Stimulated activated CD4-positive, alpha-beta T cell treated with anti-CD3 and anti-CD28 coated beads, Interleukin-15, amount 100 ng/mL, for 24 hours (primary cell): ENCODE measurements at places on chromosomes 12 and 14.

DNA sequence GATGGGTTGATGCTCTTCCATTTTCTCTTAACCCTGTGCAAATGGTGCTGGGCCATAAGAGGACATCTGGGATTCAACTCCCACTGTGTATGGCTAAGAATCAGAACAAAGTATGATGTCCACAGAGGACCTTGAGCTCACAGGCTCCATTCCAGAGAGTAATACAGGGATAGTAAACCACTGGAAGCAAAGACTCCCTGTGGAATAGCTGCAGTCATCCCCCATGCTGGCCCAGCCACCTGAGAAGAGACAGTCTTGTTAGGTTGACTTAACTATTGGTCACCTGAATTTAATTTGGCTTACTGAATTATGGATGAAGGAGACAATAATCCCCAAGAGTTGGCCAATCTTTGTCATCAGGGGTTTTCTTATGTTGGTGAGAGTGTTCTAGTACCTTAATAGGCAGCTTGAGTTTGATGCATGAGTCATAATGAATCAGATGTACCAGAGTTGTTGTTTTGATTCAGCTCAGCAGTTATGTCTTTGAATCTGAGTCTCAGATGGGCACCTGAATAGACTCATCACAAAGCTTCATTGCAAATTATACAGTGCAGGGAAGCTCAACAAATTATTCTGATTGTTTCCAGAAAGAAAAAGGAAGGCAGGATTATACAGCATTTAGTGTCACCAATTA is 122.7 kb downstream of the SSPN start:
- no peak for DNase-seq

GRCh38 chr12:115194857-115195256 is 510.9 kb upstream of the TBX3 start:
- DNase-seq, result no peak

- DNase-seq, result no peak
Measured at GRCh38 chr14:106235356-106236159, 709.2 kb downstream of the TMEM121 start.

DNA sequence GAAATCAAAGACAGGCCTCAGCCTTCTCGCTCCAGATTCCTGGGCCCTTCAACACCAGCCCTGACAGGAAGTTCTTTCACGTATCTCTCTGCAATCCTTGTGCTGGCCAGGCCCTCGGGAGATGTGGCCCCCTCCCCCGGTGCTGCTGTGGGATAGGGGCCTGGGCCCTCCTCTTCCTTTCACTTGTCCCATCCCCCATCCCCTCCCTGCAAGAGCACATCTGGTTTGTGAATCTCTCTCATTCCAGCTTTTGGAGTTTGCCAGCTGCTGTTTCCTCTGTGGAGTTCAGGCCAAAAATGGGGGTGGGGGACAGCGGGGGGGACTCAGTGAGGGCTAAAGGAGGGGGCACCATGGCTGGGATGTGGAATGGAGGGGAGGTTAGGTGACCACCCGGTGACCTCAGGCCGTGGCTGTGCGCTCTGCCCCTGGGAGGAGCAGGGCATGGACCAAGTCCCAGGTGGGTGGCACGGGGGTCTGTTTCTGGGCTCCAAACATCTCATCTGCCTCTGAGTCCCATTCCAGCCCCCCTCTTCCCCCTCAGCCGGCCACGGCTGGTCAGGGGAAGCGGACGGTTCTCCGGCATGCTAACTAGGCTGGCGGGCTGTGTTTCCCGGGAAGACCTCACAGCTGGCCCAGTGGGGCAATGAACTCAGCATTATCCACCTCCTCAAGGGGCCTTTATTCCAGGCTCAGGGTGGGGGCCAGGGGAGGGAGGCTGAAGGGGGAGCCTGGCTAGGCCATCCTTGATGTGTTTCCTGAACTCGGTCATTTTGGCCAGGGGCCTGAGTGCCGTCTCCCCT is 7.4 kb downstream of the LRP1 start:
- DNase-seq, result no peak

DNA sequence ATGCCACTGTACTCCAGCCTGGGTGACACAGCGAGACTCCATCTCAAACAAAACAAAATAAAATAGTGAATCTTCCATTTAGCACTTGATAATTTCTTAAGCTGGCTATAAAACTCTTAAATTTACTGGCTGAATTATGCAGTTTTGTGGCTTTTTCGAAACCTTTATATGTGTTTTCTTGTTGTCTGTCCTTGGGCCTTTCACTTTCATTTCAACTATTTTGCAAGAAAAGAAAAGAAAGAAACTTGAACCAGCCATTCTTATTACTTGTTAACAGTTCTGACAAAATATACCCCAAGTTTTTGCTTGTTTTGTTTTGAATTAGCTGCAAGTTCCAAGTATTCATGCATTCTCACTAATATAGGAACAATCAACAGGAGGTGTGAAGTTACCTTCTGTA is 42.8 kb downstream of the PRICKLE1 start:
- DNase-seq, result no peak

- DNase-seq, result peak; percentile 2
Measured at GRCh38 chr14:23829736-23830471, 123.7 kb upstream of the DHRS4 start.

DNA sequence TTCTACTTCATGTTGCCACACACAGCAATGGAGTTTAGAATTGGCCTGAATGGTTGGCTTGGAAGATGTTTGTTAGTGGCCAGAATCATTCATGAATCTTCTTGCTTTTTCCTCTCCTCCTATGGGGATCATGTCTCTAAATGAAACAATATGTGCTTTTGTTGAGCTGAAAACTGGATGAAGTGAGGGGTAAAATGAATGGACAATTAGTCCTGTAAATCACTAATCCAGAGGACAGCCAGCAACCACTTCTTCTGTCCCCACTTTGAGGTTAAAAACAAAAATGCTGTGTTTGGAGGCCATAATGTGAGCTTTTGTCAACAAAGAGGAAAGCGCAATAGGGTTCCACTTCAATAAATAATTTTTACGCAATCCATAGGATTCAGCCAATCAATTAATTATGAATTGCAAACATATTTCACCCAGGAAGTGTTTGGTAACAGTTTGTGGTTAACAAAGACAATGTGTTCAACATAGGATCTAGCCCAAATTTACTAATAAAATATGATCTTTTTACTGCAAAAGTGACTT is 30.3 kb upstream of the AMIGO2 start:
- DNase-seq, result no peak

DNA sequence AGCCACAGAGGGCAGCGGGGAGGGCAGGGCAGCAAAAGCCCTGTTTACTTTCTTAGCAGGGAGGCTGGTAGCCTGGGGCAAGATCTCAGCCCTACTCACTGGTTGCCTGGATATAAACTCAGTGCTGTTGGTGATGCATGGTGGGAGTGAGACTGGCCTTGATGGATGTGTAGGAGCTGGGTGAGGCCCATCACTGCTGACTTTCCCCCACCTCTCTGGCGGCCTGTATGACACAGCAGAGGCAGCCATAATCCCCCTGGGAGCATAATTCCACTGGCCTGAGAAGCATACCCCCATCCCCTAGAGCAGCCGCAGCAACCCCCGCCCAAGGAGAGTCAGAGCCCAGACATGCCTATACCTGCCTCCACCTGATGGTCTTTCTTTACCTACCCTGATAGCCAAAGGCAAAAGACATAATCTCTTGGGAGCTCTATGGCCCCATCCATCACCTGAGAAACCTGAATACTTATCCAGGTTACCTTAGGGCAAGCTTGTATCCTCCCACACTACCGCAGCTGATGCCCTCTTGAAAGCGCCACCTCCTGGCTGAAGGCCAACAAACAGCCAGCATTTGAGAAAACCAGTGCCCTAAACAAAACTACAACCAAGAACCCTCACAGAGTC is 59.3 kb downstream of the DNAI7 start:
- peak; percentile 37 for DNase-seq

DNA sequence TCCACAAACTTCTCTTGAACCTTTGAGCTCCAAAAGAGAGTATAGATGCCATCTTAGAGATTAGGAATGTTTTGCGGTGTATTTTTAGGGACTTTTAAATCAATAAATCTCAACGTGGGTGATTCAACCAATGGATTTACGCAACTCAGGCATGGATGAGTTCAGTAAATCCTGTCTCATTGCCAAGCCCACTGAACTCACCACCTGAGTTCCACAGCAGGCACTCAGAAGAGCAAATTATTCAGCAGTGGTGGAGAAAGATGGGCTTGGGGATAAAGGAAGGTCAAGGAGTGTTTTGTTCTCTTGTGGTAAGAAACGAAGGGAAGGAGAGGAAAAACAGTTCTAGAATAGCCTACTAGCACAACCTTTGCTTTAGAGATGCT is 68.7 kb upstream of the HMGA2 start:
- DNase-seq, result no peak

- no peak for DNase-seq
Measured at GRCh38 chr12:52198454-52199215, 6.8 kb upstream of the KRT80 start.

DNA sequence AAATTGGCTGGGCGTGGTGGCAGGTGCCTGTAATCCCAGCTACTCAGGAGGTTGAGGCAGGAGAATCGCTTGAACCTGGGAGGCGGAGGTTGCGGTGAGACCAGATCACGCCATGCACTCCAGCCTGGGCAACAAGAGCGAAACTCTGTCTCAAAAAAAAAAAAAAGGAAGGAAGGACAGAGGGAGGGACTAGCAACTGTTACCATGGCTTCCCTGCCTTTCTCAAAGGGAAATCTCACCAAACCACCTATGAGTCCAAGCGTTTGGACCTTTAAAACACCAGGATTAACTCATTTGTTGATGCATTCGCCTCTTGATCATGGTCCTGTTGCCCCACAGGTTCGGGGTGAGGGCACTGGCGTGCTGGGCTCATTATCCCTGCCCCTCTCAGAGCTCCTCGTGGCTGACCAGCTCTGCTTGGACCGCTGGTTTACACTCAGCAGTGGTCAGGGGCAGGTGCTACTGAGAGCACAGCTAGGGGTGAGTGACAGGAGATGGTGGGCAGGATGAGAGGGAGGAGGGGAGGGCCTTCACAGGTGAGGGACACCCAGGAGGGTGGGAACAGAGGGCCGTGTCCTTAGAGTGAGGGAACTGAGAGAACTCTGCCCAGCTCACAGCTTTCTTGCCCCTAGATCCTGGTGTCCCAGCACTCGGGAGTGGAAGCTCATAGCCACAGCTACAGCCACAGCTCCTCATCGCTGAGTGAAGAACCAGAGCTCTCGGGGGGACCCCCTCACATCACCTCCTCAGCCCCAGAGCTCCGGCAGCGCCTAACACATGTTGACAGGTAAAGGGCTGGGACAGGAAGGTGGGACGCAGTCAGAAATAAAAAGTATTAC is 10.2 kb upstream of the MYL6B start:
- DNase-seq, result no peak

DNA sequence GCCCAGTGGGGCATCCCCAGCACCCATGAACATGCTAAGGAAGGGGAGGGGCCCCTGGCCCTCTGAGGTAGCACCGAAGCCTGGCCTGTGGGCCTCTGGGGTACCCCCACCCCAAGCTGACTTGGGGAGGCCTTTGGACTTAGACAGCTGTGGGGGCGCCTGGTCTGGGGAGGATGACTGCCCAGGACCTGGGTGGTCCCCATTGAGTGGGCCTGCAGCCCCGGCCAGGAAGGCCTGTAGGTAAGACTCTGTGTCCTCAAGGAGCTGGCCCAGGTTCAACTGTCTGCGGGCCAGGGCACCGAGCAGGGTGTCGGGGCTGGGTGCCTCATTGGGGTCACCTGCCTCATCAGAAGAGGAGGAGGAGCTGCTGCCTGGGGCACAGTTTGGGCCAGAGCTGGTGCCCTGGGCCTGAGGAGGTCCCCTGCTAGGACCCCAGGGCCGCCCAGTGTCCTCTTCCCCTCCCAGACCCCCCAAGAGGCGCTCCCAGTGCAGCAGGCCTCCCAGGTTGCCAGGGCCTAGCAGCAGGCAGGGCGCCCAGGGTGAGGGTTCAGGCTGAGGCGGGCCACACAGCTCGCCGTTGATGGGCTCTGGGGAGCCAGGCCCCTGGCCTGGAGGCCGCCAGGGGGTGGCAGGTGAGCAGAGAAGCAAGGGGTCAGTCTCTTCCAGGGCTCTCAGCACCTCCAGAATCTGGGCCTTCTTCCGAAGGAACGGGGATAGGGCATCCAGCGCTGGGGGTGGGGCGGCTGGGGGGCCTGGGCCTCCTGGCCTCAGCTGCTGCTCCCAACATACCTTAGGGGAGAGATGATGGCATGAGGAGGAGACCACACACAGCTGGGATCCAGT is 31.4 kb downstream of the NCKAP5L start:
- no peak for DNase-seq

DNA sequence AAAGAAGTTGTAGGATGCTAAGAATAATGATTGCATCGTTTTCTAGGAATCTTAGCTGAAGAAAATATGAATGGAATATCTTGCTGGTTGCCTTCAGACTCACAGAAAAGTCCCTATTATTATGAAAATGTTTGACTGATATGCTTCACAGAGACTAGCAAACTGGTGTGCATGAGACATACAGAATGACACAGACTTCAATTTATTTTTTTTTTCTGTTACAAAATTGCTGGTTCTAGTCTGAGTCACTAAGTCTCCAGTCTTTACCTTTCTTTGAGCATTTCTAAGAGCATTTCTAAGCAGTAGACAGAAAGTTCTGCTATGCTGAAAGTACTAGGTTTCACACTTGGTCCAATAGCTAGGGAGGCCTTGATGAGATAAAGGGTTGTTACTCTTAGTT is 377.6 kb upstream of the ATP2B1 start:
- DNase-seq, result no peak

GRCh38 chr12:133081159-133081780 is 547 bp downstream of the ZNF140 start:
- peak; percentile 4 for DNase-seq

DNA sequence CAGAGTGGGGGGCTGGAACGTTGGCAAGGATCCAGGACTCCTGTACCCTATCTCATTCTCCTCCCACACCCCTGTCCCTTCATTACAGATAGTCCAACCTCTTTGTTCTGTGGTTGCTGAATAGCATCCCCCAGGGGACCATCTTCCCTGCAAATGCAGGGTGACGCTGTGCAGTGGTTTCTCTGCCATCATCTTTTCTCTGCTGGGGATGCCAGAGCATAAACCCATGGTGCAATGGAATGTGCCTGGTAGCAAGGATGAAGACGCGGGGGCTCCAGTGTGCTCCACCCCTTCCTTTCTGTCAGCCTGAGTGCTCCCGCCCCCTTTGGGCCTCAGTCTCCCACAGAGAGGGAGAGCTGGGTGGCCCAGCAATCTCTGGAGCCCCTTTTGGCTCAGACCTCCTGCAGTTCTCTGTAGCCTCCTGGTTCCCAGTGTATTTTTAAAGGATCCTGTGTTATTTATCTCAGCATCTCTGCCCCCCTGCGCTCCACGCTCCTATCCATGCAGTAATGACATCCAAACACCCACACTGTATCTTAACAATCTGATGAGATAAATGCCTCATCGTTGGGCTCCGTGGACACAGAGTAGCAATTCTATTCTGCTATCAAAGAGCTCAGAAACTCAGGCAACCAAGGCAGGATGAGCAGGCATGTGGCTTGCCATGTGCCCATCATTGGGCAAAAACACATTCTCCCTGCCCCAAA is 212.8 kb downstream of the CACNA1C start:
- no peak for DNase-seq
